PC-9 (cell line): ENCODE measurements at places on chromosomes 12 and 14. TPM values are rescaled to one million over a fixed set of nuclear protein-coding genes. Genes with fewer than 3 reads are reported as not detected.

The RPL10L gene
- total RNA-seq, result not detected in 2 replicates

The MMP19 gene
- total RNA-seq, result 0.60 and 0.83 TPM in 2 replicates

DNA sequence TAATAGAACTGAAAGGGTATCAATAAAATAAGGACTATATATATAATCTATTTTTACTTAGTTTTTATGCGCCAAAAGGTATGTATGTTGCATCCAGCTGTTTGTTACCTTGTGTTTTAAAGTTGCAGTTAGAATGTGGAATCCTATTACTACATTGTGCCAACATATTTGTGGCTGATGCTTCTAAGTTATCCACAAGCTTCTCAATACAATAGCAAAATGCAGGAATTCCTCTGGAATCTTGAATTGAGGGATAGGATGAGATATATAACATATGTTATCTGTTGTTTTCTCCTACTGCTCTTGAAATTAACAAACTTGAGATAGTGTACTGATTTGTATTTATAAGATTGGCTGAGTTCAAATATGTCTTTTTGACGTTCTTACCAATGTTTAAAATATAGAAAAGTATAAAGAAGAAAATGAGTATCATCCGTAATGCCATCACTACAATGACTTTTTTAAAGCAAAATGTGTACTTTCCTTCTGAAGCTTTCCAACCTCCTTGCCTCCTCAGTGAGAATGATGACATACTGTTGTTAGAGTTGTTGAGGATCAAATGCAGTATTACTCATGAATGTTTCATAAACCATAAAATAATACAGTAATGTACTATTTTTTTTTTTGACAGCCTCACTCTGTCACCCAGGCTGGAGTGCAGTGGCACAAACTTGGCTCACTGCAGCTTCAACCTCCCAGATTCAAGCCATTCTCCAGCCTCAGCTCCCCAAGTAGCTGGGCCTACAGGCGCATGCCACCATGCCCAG is 6.6 kb downstream of the RAP1B start:
- peaks cover 5% of the 10 kb centered on the region; the same call in 1 of the 2 replicates for H3K36me3 ChIP-seq
- no peak for DNase-seq
- peaks cover 12% of the 10 kb centered on the region for H3K4me1 ChIP-seq
- no peak overlapping the region for H3K4me3 ChIP-seq
- H3K27ac ChIP-seq, result no peak overlapping the region
- H3K27me3 ChIP-seq, result no peaks in the 10 kb centered on the region

The MTA1 gene
- total RNA-seq, result 124 and 147 TPM in 2 replicates

DNA sequence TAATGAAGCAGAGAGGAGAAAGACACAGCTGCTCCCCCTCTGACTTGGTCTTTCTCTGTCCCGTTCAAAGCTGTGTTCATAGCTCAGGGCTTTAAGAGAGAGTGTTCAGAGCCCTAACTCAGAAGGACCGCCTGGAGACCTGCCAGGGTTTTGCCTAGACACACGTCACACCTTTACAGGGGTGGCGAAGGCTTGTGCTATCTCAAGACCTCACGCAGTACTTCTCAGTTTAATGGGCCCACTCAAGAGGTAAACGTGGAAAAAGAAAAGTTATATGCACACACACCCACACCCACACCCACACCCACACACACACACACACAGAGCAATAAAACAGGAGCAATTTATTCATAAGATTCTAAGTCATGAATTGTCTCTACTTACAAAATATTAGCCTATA is 374.3 kb downstream of the C12orf75 start:
- no peak for DNase-seq
- no peaks in the 10 kb centered on the region for H3K36me3 ChIP-seq
- no peak overlapping the region for H3K27ac ChIP-seq
- H3K4me1 ChIP-seq, result peaks cover 17% of the 10 kb centered on the region
- no peak overlapping the region for H3K4me3 ChIP-seq

The APOF gene
- total RNA-seq, result not detected in 2 replicates

GRCh38 chr12:101885912-101886561 is 8.7 kb downstream of the DRAM1 start:
- H3K4me1 ChIP-seq, result no peaks in the 10 kb centered on the region; the same call in 1 of the 2 replicates
- no peaks in the 10 kb centered on the region for H3K27me3 ChIP-seq
- no peak for DNase-seq
- H3K36me3 ChIP-seq, result no peaks in the 10 kb centered on the region

DNA sequence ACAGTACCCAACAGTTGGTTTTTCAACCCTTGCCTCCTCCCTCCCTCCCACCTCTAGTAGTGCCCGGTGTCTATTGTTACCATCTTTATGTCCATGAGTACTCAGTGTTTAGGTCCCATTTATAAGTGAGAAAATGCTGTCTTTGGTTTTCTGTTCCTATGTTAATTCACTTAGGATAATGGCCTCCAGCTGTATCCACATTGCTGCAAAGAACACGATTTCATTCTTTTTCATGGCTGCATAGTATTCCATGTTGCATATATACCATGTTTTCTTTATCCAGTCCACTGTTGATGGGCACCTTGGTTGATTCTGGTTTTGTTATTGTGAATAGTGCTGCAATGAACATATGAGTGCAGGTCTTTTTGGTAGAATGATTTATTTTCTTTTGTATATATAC is 631.3 kb downstream of the MED13L start:
- no peaks in the 10 kb centered on the region for H3K4me1 ChIP-seq
- peaks cover 17% of the 10 kb centered on the region; the same call in 1 of the 2 replicates for H3K27me3 ChIP-seq
- no peak for DNase-seq
